Fibroblast of the conjunctiva (primary cell): ENCODE measurements at places on chromosomes 5 and 9.

- DNase-seq = no peak
Observed at GRCh38 chr9:120960001-120960400, 33.4 kb upstream of the TRAF1 start.

DNA sequence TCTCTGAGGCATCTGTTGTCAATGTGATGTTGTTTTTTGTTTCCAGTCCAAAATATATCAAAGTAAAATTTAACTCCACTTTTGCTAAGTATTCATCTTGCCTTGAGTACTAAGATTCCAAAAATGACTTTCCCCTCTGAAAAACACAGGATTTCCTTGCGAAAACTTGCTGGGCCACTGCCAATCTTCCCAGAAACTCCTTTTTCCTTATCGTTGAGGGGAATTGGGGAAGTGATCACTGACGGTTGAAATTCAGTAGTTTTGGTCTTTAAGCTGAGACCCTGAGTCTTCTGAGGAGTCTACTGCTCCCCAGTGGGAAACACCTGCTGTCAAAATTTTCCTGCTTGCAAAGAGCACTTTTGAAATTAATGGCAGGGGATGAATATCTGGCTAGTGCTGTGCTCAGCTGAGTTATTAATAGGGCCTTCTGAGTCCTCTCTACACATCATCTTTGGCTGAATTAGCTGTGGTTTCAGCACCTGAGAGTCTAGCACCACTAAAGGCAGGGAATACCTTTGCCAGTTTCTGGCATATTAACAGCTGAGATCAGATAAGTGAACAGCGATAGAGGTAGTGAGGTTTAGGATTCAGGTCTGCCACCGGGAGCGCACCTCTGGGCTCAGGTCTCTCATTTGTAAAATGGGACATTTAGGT lies 18.0 kb downstream of the TLR4 start:
- no peak for DNase-seq

DNA sequence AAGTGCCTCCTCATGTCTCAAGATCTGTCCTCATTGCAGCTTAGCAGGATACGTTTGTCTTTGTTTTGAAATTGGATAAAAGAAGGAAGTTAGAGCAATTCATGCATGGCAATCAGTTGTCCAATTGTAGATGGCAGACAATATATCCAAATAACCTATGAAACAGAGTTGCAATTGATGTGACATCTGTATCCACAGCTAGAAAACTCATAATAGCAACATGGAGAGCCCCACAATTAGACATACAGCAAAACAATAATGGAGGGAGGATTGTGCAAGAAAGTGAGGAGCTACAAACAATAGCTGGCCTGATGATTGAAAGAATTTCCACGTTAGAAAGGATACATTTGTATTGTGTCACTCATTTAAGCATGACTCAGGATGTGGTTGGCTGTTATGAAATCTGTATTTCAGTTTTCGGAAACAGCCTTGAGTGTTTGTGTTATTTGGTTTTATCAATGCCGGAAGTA lies 132.0 kb downstream of the FAM174A start:
- peak; percentile 17 for DNase-seq

GRCh38 chr9:116550696-116551436 lies 136.2 kb upstream of the TRIM32 start:
- DNase-seq = peak; percentile 30

GRCh38 chr5:162209005-162209605 lies 141.5 kb downstream of the GABRG2 start:
- DNase-seq = no peak

- DNase-seq = no peak
Observed at GRCh38 chr9:17191082-17191481, 56.2 kb downstream of the CNTLN start.

- no peak for DNase-seq
Observed at GRCh38 chr9:121990600-121991306, 102.4 kb downstream of the TTLL11 start.

GRCh38 chr5:154115291-154115690 lies 75.2 kb upstream of the GALNT10 start:
- no peak for DNase-seq

DNA sequence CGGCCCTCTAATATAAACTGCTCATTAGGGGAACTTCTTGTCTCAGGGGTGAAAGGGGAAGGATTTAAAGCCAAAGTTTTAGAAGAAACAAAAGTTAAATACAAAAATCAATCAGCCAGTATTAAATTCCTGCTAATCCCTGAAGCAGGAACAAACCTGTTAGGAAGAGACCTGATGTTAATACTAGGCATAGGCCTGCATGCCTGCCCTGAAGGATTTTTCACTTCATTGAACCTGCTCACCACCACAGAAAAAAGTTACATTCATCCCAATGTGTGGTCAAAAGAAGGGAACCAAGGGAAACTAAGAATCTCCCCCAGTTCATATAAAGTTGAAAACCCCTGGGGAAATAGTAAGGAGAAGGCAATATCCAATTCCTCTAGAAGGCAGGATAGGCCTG lies 9.4 kb upstream of the RNF180 start:
- DNase-seq = no peak

DNA sequence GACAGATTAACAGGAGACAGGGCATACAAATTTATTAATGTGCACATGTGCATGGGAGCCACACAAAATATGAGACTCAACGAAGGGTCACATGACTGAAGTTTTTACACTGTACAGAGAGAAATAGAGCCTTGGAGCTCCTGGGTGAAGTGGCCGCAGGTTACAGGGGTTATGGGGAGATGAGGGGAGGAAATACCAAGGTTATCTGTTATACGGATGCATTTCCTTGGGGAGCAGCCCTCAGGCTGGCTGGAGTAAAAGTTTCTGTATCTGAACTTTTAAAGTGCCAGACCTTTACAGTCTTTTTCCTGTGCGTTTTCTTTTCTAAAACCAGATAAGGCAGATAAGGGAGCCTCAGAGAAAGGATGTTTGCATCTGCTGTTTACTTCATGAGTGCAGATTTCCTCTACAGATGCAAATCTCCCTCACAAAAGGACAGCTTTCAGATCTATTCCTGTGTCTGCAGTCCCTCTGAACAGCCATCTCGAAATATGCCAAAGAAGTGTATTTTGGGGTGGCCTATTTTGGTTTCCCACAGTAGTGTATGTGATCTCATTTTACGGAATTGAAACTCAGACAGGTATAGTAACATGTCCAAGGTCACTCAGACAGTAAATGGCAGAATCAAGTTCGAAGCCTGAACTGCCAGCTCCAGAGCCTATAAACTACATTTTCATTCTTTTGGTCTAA lies 139.3 kb upstream of the FBXL17 start:
- DNase-seq = no peak

DNA sequence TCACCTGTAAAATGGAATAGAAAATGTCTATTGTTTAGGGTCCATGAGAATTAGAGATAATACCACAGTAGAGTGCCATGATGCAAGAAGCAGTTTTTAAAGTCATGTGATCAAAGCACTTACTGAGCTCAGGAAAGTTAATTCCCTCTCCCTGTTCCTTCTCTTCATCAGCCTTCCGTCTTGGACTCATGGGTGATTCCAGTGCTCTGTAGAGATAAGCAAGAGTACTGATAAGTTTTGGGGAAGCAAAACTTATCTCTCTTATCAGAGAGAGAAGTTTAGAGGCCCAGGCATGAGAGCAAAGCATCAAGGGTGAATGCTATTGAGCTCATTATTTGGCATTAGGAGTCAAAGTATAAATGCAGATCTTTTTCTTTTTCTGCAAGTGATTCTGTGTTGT lies 410.1 kb downstream of the AGTPBP1 start:
- no peak for DNase-seq

DNA sequence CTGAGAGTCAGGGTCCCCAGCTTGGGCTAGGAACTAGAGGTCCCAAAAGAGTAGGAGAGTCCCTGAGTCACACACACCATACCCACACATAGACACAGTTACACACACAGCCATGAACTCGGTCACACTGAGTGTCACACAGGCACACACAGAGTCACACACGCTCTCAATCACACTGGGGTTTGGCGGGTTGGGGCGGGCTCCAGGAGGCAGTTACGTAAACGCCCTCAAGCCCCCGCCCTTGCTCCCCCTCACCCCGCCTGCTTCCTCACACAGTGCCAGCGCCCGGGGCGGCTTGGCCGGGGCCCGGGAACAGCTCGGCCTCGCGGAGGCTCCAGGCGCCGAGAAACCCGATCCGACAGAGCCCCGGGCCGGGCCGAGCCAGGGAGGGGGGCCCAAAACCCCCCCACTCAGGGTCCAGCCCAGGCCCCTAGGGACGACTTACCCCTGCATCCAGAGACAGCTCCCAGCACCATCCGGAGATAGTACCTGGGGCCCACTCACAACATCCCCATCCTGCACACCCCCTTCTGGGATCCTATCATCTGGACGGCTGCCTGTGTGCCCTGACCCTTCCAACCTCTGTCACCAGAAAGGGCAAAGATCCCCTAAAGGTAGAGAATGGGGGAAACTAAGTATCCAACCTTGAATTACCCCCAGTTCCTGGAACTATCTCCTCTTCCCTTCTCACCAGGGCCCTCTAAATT lies 3.5 kb upstream of the CNTFR start:
- DNase-seq = peak; percentile 13

DNA sequence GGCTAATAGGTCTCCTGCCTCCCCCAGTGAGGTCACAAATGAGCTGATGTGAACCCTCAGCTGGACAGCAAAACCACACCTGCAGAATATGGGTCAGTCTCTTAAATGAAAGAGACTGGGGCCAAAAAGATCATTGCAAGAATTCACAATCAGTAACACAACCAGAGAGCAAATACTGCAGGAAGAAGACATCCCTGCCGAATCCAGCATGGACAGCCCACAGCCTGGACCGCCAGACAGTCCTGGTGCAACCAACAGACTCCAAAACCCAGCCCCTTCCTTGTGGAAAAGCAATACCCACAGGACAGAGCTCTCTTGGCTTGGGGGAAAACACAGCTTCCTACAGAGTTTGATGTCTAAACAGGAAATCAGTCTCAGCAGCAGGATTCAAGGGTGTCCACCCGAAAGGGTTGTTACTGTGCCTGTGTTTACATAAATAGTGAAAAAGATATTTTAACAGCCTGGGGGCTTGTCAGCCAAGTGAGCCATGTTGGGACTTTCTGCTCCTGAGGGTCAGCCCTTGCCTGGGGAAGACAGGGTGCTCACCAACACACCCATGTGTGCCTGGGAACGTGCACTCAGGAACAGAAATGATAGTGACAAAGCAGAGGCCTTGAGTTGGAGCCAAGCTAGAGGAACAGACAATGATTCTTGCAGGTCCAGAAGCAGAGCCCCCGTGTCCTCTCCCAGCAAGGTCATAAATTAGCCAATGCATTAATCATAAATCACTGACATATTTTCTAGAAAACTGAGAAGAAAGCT lies 106.2 kb downstream of the SEMA5A start:
- no peak for DNase-seq

DNA sequence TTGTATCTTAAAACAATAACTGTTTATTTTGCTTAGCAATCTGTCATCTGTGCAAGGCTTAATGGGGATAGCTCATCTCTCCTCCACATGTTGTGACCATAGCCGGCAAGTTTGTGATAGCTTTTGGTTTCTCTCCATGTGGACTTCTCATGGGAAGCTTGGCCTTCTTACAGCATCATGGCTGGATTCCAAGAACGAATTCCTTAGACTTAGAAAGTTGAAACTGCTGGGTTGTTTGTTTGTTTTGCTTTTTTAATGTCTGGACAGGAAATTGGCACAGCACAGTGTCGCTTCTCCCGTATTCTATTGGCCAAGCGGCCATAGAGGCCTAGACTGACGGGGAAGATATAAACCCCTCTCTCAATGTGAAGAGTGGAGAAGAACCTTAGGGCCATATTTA lies 61.0 kb upstream of the PRDM9 start:
- peak; percentile 56 for DNase-seq

GRCh38 chr9:110011628-110012320 lies 196.2 kb downstream of the C9orf152 start:
- no peak for DNase-seq

DNA sequence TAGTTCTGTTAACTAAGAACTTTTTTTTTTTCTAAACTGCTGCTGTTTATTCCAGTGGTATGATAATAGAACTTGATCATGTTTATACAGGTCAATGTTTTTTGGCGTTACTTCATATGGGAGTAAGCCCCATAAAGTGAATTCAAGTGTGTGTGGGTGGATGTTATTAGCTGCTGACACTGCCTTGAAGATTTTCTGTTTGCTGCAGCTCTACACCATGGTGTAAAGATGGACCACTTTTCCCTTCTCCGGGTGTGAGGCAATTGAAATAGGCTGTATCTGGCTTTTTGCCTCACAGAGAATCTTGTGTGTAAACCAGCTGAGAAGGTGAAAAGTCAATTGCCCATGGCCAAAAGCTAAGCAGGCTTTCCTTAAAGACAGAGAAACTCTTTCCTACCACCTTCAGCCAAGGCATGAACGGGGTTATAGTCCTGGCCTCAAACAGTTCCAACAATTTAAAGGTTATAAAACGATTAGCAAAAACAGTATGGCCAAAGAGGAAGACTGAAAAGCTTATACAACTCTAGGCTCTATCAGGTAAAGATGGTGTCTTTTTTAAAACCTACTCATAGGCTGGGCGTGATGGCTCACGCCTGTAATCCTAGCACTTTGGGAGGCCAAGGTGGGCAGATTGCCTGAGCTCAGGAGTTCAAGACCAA lies 33.9 kb upstream of the ABCA1 start:
- DNase-seq = no peak
